LHCN-M2 (cell line): ENCODE measurements at places on chromosomes 7 and 10.

- no peak for DNase-seq
Observed at GRCh38 chr10:86863484-86863842, 94.0 kb downstream of the MMRN2 start.

DNA sequence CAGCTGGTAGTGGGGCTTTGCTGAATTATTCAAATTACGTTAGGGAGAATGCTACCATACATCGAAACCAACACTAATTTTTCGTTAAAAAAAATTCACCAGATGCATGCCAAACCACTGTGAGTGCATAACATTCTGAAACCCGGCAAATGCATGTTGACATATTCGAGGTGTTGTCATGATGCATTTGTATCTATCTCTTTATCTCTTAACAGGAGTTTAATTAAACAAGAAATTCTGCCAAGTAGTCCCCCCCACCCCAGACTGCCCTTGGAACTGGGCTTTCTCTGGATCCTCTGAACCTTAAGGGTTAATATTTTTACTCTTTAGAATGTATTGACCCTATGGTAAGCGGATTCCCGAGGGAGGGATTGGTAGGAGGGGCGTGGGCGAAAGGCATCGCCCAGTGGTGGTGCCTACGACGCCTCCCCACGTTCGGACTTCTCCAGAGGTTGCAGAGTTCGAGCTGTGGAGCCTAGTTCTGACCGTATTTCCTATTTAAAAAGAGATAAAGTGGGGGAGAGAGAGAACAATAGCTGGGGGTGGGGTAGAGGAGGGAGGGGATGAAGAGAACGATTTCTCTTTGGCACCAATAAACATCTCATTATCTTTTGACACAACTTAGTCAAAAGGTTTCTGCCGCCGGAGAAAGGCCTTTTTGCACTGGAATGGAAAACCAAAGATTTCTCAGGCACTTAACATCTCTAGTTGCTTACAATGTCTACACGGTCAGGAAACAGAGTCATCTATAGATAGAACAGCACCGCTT lies 7.2 kb downstream of the DLX6 start:
- DNase-seq = no peak

GRCh38 chr7:44244282-44244681 lies 43.5 kb downstream of the YKT6 start:
- no peak for DNase-seq

DNA sequence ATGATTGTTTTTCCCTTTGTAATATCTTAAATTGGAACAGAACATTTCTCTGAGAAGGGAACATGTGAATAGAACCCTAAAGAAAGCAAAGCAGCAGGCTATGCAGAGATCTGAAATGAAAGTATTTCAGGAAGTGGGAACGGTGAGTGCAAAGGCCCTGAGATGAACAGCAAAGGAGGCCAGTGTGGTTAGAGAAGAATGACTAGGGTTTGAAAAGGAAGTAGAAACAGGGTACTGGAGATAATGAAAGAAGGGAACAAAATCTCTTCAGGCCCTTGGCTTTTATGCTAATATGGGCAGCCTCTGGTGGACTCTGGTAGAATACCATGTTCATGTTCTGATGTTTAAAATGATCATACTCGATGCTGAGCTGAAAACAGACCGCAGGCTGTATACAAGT lies 22.2 kb downstream of the ARHGAP21 start:
- DNase-seq = no peak

GRCh38 chr7:143042790-143043271 lies 9.3 kb upstream of the OR6V1 start:
- DNase-seq = peak; percentile 77

DNA sequence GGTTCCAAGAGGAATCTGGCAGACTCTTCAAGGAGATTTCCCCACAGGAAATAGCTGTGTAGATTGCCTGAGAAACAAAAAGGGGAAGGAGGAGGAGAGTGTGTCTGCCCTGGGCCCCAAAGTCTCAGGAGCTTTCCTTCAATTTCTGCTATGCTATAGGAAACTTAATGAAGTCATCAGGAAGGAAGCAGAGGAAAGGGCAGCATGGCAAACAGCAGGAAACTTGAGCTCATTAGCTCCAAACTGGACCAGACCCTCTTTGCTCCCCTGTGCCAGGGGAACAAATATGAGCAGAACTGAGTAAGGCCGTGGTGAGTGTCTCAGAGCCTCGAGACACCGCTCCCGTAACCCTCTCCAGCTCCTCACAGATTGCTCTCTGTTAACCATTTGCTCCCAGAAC lies 4.8 kb upstream of the KCNIP2 start:
- DNase-seq = no peak

DNA sequence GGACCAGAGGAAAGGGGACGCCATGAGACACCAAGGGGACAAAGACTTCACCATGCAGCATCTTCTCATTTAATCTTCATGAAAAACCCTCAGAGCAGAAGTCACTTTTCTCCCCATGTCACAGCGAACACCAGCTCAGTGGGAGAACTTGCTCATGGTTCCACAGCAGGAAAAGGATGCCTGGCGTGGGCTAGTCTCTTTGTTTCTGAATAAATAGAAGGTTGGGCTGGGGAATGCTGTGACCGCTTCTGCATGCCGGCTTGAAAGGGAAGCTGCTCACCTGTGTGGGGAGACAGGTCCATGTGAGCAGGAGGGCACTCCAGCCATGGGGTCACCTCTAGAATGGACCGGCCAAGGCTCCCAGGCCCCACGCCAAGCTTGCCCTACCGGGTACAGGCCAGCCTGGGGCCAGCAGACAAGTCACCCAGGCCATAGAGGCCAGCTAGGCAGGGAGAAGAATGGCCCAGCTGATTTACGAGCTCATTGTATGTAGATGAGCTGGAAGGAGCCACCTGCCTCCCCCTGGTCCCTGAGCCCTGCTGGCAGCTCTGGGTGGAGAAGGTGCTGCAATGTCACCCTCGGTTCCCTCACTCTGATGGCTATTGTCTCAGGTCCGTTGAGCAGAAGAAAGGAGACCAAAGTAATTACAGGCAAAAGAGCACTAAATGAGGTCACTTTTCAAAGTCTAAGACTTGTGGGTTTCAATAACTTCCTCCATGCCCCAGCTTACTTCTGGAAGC lies 82.0 kb upstream of the PDZD8 start:
- DNase-seq = no peak

GRCh38 chr7:70600993-70601392 lies 531.0 kb upstream of the GALNT17 start:
- no peak for DNase-seq

GRCh38 chr10:96465599-96465998 lies 48.1 kb downstream of the TLL2 start:
- no peak for DNase-seq

DNA sequence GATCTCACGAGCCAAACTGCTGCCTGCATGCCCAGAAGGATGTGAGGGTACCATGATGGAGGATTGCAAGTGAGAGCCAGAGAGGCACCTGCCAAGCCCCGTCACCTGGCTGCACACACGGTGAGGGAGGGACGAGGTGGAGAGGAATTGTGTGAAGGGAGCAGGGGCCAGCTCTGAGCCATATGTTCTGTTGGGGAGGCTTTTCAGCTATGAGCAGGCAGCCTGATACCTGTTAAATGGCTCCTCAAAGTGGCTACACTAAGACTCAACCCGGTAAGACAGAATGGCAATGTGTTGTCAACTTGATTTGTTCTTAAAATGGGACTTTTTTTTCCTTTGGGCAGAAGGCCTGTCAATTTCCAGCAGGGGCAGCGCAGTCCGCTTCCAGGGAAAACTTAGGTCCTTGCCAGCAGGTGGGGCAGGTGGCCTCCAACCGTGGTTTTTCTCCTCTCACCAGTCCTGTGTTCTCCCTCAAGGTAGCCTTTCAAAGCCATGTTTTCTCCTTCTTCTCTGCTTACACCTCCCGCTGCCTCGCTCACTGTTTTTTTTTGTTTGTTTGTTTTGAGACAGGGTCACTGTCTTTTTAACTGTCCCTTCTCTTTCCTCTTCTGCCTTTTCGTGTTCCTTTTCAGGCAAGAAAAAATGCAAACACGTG lies 57.7 kb upstream of the ZNRF2 start:
- peak; percentile 41 for DNase-seq
